ENCODE measurements at places on chromosomes 4 and X.

GRCh38 chr4:13523591-13524503 is 20.5 kb downstream of the NKX3-2 start:
- no peak for DNase-seq

DNA sequence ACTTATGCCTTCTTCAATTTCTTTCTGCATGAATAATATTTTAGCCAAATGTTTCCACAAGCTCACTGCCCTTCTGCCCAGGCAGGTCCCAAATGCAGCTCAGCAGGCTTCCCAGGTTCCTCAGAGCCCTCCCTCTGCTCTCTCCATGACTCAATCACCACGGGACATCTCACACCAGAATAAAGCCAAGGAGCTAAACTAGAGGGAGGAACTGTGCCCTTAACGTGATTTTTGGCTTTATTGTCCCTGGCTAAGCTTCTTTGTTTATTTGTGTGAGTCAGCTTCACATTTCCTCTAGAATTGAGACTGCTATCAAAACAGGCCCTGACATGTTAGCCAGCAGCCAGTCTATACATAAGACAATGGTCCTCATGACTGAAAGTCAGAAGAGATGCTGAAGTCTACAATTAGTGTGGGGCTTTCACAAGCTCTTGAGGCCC is 186.4 kb upstream of the GALNT7 start:
- DNase-seq = peak; percentile 55

DNA sequence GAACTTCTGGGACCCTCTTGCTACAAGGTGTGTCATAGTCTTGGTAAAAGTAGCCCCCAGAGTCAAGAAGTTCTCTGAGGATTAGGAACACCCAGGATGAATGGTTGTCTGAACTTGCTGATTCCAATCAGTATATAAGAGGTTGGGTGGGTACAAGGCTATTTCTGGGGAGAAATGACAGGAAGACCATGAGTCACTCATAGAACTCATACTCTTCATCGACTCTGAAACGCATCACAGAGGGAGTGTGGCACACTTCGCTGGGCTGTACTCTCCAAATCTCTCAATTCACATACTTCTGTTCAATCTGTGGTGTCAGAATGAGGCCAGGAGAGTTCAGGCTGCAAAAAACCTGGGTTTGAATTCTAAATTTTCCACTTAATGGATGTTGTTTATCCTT is 193.2 kb upstream of the LEF1 start:
- DNase-seq = no peak

DNA sequence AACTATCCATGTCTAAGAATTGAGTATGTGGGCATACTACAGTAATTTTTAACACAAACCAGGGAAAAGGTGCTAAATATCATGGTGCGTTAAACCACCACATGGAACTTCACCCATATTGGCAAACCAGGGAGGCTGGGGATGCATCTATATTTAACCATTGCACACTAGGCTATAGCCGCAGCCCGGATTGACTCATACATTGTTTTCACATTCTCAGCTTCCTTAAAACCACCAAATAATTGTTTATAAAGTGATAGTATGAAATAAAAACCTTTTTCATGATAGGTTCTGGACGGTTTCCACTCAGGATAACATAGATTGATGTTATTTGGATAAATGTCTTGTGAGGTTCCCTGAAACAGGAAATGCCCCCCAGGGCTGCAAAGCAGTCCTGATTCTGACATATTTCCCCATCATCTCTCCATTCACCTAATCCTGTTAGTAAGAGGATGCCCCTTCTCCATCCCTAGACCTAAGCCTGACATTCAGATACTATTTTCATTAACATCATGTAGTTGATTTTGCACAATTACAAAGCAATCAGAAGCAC is 7.9 kb downstream of the COL25A1 start:
- peak; percentile 58 for DNase-seq

GRCh38 chrX:96372313-96373046 is 312.2 kb upstream of the DIAPH2 start:
- DNase-seq = peak; percentile 9

- DNase-seq = no peak
Measured at GRCh38 chr4:141220271-141220670, 424 bp upstream of the ZNF330 start.

DNA sequence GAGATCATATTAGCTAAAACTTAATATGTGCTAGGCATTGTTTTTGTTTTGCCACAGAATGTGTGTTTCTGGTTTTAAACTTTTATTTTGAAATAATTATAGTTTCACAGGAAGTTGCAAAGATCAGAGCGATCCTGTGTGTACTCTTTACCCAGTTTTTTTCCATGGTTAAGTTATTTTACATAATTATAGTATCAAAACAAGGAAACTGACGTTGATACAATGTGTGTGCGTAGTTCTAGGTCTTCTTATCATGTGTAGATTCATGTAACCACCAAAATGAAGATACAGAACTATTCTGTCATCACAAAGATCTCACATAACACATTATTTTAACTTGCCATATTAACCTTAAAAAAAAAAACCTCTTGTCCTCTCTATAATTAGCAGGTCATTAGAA is 69.2 kb downstream of the BLTP1 start:
- DNase-seq = no peak

DNA sequence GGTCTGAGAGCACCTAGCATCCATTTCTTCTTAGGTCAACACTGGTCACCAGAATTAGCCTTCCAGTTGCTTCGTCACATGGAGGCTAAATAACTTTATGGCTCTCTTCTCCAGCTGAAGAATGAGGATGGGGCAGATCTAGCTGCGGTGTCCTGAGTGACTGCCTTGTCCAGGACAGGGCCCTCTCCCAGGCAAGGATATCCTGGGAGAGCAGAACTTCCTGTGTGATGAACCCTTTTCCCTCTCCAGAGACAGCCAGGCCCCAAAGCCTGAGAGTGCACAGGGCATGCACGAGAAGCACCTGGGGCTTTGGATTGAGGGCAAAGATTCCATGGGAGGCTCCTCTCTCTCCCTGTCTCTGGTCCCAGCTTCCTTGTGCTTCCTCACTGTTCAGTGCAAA is 108.2 kb upstream of the MAMLD1 start:
- DNase-seq = no peak

GRCh38 chr4:182175788-182176519 is 67.2 kb upstream of the TENM3 start:
- DNase-seq = no peak
